ENCODE measurements at places on chromosomes 12 and 14. TPM values are rescaled to one million over a fixed set of nuclear protein-coding genes. Genes with fewer than 3 reads are reported as not detected.

Gene KCNK10
- total RNA-seq, result not detected

Gene HNRNPC
- total RNA-seq, result 885 TPM

Gene CIROP
- 1.0 TPM for total RNA-seq

Gene KRT74
- total RNA-seq, result not detected

Gene ACSS3
- total RNA-seq, result 32.9 TPM

Gene SLC39A2
- total RNA-seq, result 0.17 TPM

Gene DENND5B
- total RNA-seq, result 3.6 TPM

Gene TESPA1
- total RNA-seq, result not detected

Gene HNF1A
- total RNA-seq, result not detected

DNA sequence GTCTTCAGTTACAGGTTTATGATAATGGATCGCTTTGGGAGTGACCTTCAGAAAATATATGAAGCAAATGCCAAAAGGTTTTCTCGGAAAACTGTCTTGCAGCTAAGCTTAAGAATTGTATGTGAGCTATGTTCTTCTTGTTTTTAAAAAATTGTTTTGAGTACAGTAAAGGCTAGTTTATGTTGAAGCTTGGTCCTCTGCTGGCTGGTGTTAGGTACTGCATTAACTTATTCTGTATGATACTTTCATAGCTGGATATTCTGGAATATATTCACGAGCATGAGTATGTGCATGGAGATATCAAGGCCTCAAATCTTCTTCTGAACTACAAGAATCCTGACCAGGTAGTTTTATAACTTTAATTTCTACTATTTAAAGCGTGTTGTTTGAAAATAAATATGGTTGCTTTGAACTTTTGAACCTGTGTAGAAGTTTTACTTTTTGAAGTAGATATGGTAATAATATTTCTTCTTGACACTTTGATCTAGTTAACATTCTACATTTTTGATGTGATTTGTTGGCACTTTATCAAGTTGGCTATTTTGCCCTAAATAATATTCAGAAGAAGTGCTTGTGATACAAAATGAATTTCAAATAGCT is 55.7 kb downstream of the VRK1 start:
- H3K36me3 ChIP-seq, result no peaks in the 10 kb centered on the region
- H3K4me1 ChIP-seq, result no peaks in the 10 kb centered on the region
- DNase-seq, result peak; percentile 40
- H3K27ac ChIP-seq, result no peak overlapping the region
- no peaks in the 10 kb centered on the region for H3K27me3 ChIP-seq

- no peaks in the 10 kb centered on the region for H3K27me3 ChIP-seq
- DNase-seq, result no peak
- H3K27ac ChIP-seq, result no peak overlapping the region
- H3K4me1 ChIP-seq, result peaks cover 2% of the 10 kb centered on the region
- H3K36me3 ChIP-seq, result no peaks in the 10 kb centered on the region
- H3K4me3 ChIP-seq, result no peak overlapping the region
Observed at GRCh38 chr12:96386794-96387193, 13.4 kb downstream of the CDK17 start.

- peaks cover 12% of the 10 kb centered on the region for H3K27me3 ChIP-seq
- H3K36me3 ChIP-seq, result no peaks in the 10 kb centered on the region
- no peak overlapping the region for H3K27ac ChIP-seq
- no peaks in the 10 kb centered on the region for H3K4me1 ChIP-seq
Observed at GRCh38 chr12:109735051-109735521, 21.5 kb downstream of the FAM222A start.

GRCh38 chr14:58724206-58724605 is 86.4 kb downstream of the DACT1 start:
- no peak for DNase-seq
- H3K4me3 ChIP-seq, result no peak overlapping the region
- no peaks in the 10 kb centered on the region for H3K36me3 ChIP-seq

DNA sequence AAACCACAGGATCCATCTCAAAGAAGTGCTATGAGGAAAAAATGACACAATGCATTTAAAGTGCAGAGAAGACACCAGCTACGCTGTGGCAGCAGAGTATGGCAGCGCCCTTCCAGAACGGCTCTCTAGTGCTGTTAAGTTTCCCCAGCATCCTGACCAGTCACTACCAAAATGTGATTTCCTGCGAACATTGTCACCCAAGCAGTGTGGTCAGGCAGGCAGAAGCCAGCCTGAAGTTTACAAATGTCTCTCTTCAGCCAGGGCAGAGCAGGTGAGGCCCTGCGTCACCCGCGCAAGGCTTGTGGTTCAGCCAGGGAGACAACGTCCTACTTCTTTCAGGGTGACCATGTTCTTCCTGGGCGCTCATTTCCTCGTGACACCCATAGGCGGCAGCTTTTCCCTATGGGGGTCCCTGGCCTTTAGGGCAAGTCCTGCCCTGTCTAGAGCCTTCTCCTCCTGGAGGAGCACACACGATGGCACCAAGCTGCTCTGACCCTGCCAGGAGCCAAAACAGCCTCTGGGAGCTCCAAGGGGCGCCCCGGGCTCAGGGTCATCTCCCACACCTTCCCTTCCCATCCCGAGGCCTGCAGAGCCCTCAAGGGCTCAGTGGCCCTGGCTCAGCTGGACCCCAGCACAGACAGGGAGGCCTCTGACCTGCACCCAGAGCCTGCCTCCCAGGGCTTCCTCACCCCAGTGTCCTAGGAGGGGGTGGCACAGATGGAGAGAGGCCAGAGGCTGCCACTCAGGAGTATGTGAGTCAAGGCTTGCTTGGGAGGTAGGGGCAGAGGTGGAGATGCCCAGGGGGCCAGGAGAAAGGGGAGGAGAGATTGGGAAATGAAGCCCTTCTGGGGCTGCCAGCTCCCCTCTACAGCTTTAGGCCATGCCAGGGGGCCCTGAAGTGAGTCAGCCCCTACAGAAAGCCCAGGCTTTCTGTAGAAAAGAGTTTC is 41.9 kb downstream of the PSMA6 start:
- H3K27me3 ChIP-seq, result no peaks in the 10 kb centered on the region
- no peak overlapping the region for H3K27ac ChIP-seq
- no peaks in the 10 kb centered on the region for H3K36me3 ChIP-seq

GRCh38 chr14:103301512-103302354 is 32.3 kb upstream of the EIF5 start:
- H3K27me3 ChIP-seq, result no peaks in the 10 kb centered on the region
- H3K4me3 ChIP-seq, result no peak overlapping the region
- DNase-seq, result no peak
- no peak overlapping the region for H3K27ac ChIP-seq
- H3K4me1 ChIP-seq, result no peaks in the 10 kb centered on the region

- no peaks in the 10 kb centered on the region for H3K4me1 ChIP-seq
- no peak overlapping the region for H3K4me3 ChIP-seq
- DNase-seq, result peak; percentile 72
- H3K27ac ChIP-seq, result no peak overlapping the region
Observed at GRCh38 chr12:47602325-47602724, 103.5 kb downstream of the RPAP3 start.

DNA sequence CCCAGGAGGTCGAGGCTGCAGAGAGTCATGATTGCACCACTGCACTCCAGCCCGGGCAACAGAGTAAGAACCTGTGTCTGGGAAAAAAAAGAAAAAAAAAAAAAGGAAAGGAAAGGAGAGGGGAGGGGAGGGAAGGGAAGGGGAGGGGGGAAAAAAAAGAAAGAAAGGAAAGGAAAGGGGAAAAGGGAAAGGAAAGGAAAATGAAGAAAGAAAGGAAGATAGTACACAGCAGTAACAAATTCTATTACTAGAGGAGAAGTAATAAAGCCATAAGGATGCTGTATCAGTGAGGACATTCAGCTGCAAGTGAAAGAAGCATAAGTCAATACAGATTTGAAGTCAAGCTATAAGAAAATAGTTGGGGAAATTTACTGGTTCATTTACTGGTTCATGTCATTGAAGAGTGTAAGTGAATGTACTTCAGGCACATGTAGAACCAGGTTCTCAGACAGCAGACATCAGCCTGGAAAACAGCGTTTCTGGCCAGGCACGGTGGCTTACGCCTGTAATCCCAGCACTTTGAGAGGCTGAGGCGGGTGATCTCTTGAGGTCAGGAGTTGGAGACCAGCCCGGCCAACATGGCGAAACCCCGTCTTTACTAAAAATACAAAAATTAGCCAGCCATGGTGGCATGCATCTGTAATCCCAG is 37.4 kb downstream of the NDUFA12 start:
- no peak for DNase-seq
- no peaks in the 10 kb centered on the region for H3K36me3 ChIP-seq
- no peaks in the 10 kb centered on the region for H3K4me1 ChIP-seq
- H3K27me3 ChIP-seq, result no peaks in the 10 kb centered on the region
- H3K27ac ChIP-seq, result no peak overlapping the region

DNA sequence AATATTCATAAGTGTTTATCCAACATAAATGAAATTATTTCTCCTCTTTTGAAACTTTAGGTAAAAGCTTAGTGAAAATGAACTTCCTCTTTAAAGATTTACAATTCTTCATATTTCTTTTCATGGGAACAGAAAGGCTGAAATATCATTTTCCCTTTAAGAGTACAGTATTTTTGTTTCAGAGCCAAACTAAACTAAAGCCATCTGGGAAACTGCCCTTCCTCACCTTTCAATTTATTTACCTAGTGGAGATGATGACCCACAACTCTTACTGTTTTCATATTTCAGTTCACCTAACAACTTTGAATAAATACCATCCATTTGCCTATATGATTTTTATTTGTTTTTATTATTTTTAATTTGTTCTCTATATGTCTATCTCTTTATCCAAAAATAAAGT is 105.4 kb downstream of the ALX1 start:
- no peaks in the 10 kb centered on the region for H3K36me3 ChIP-seq
- H3K27me3 ChIP-seq, result no peaks in the 10 kb centered on the region
- H3K27ac ChIP-seq, result no peak overlapping the region
- no peak overlapping the region for H3K4me3 ChIP-seq
- no peak for DNase-seq

DNA sequence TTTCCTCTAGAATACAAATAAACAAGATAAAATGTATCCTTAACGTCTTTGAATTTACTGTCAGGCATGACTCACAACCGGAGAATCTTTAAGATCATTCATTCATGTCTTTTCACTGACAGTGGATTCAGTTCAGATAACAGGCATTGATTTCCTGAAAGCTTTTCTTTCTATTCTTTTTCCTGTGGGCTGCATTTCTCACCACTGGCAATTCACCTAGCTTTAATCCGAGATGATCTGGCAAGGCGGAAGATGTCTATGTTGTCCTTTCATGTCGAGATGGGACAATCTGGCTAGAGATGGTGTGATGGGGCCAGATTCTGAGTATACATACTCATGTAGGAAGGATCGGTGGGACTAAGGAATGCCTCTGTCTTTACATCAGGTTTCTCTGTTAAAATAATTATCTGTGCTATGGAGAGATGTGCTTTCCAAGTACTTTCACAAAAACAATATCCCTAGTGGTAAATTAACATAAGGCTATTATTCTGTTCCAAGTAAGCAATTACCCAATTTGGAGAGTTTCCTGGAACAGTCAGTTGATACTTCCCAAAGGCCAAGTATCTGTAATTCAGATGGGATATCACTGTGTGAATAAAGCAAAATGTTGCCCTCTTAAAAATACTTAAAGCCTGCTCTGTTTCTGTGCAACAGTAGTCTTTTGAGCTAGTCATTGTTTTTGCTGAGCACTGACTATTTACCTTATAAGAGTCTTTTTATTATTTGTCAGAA is 17.8 kb downstream of the ACSS3 start:
- no peaks in the 10 kb centered on the region for H3K4me1 ChIP-seq
- no peaks in the 10 kb centered on the region for H3K27me3 ChIP-seq
- no peak overlapping the region for H3K4me3 ChIP-seq

DNA sequence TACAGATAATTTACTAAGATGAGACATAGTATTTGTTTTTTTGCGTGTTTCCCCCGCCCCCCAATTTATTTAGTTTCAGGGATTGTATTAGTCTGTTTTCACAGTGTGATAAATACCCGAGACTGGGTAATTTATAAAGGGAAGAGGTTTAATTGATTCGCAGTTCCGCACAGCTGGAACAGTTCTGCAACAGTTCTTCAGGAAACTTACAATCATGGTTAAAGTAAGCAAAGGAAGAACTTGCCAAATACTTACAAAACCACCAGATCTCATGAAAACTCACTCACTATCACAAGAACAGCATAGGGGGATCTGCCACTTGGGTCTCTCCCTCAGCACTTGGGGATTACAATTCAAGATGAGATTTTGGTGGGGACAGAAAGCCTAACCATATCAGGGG is 48.9 kb downstream of the LRRIQ1 start:
- no peaks in the 10 kb centered on the region for H3K27me3 ChIP-seq
- no peaks in the 10 kb centered on the region for H3K36me3 ChIP-seq
- no peak overlapping the region for H3K4me3 ChIP-seq
- H3K4me1 ChIP-seq, result no peaks in the 10 kb centered on the region
- no peak overlapping the region for H3K27ac ChIP-seq

DNA sequence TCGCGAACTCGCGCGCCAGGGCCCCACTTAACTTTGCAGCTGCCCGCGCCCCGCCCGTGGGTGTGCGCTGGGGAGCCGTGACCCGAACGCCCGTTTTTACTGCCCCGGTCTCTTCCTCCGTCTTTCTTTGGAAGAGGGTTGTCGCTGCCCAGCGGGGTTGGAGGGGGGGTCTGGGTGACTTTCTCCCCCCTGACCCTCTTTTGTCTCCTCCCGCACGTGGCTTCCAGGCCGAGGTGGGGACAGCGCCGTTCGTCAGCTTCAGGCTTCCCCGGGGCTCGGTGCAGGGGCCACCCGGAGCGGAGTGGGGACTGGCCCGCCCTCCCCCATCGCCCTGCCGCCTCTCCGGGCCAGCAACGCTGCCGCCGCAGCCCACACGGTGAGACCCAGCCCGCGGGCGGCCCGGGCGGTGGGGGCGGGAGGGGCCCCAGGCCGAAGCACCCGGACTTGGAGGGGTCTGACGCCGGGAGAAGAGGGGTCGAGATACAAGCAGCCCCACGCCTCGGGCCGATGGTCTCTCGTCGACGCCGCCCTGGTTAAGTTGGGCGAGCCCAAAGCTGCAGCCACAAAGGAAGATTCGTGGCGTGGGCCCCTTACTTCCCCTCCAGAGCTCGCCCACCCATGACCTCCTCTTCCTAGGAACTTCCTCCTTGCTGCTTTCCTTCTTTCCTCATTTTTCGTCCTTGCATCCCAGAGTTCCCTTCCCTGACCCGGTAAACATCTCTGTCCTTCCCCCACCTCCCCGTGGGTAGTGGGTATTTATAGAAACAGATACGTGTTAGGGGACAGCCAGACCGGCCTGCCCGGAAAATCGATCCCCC is 1.2 kb downstream of the DYRK2 start:
- H3K4me3 ChIP-seq, result peak overlapping the region; percentile 91
- no peaks in the 10 kb centered on the region for H3K36me3 ChIP-seq
- H3K27me3 ChIP-seq, result no peaks in the 10 kb centered on the region
- H3K4me1 ChIP-seq, result no peaks in the 10 kb centered on the region

DNA sequence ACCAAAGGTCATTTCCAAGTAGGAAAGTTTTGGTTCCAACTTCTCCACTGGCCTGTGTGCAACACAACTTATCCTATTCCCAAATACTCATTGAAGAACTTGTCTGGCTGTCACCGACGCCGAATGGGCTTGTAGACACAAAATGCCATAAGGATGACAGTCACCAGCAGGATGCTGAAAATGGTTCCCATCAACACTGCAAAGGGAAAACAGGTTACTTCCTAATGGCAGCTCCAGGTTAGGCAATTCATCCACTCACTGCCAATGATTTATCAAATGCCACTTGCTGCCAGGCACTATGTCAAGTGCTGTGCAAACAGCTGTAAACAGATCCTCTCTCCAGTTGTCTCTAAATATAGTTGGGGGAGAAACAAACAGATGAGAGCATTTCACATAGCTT is 6.1 kb downstream of the C12orf76 start:
- H3K27me3 ChIP-seq, result no peaks in the 10 kb centered on the region
- no peak for DNase-seq
- peaks cover 20% of the 10 kb centered on the region for H3K4me1 ChIP-seq

Measured in fibroblast of lung (primary cell).